ENCODE measurements at places on chromosomes 1 and 21.

GRCh38 chr1:222416001-222416791 is 131.7 kb downstream of the HHIPL2 start:
- no peak for DNase-seq

- no peak for DNase-seq
These were observed 12.8 kb downstream of the BACE2 start for GRCh38 chr21:41180752-41181151.

DNA sequence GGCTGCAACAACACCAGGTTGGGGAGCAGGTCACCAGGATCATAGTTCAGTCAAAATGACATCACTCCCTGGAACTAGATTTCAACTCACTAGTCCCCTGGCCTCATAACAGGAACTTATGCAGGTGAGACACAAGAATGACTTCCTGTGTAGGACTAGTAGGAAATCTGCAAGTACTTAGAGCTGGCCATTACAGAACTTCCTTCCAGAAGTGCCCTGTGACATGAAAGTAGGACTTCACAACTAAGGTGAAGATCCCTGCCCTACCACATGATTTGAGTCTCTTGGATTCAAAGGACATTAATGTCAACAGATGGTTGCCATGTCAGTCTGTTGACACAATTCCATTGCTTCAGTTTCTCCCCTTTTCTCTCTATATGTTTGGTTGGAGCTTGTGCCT is 223.1 kb downstream of the RPS6KC1 start:
- no peak for DNase-seq

DNA sequence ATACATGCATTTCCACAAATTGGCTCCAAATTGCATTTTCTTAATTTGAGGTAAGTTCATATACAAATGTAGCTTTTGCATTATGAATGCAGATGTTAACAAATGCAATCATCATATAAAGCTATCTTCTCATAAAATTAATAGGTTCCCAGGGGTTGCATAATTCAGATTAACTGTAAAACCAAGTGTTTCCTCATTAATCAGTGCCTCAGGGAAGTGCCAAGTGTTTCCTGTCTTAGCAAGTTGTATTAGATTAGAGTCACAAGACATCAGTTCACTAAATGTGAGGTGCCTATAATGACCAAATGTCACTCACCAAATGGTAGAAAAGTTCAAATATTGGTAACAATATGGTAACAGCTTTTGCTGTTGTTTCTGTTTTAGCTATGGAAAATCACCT is 140.8 kb downstream of the PTGER3 start:
- no peak for DNase-seq

DNA sequence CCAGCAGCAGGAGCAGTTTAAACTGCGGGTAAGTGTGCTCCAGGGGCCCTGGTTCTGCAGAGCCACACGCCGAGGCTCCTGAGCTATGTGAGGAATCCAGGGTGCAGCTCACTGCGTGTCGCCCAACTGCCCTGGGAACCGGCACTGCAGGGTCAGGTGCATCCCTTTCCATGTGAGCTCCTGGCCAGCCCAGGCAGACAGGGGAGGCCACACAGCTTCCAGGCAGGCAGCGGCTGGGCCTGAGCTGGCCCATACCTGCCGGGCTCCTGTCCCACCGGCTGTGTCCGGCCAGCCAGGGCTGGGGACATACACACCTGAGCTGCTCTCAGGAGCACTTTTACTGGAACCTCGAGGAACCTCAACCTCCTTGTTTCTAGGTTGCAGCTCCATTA is 18.6 kb upstream of the COL18A1 start:
- DNase-seq: no peak

- no peak for DNase-seq
These were observed 22.1 kb downstream of the PADI2 start for GRCh38 chr1:17097147-17097546.
